Kasumi-1 (cell line): ENCODE measurements at places on chromosomes 7 and 10.

GRCh38 chr10:111113961-111114757, 37.3 kb downstream of the ADRA2A start:
- DNase-seq: peak; percentile 97

GRCh38 chr7:144720710-144721109, 115.1 kb downstream of the TPK1 start:
- no peak for DNase-seq

- no peak for DNase-seq
These were observed 5.8 kb upstream of the PRTFDC1 start for GRCh38 chr10:24958091-24958720.

DNA sequence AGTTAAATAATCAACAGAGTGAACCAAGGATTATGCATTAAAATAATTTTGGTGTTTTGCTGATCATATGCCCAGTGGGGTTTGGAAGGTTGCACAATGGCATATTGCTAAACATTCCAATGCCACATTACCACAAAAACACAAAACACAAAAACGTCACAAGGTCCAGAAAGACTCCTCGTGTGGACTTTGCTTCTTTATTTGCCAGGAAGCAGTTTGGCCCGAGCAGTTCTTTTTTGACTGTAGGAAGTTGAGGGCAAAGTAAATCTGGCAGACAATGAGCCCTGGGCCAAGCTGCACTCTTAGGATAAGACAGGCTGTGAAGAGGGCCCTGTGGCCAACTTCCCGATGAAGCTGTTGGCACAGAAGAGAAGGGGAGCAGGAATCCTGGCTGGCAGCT, 39.2 kb upstream of the SLC35B4 start:
- no peak for DNase-seq

GRCh38 chr10:105210546-105210945, 569.5 kb downstream of the SORCS3 start:
- DNase-seq: no peak

DNA sequence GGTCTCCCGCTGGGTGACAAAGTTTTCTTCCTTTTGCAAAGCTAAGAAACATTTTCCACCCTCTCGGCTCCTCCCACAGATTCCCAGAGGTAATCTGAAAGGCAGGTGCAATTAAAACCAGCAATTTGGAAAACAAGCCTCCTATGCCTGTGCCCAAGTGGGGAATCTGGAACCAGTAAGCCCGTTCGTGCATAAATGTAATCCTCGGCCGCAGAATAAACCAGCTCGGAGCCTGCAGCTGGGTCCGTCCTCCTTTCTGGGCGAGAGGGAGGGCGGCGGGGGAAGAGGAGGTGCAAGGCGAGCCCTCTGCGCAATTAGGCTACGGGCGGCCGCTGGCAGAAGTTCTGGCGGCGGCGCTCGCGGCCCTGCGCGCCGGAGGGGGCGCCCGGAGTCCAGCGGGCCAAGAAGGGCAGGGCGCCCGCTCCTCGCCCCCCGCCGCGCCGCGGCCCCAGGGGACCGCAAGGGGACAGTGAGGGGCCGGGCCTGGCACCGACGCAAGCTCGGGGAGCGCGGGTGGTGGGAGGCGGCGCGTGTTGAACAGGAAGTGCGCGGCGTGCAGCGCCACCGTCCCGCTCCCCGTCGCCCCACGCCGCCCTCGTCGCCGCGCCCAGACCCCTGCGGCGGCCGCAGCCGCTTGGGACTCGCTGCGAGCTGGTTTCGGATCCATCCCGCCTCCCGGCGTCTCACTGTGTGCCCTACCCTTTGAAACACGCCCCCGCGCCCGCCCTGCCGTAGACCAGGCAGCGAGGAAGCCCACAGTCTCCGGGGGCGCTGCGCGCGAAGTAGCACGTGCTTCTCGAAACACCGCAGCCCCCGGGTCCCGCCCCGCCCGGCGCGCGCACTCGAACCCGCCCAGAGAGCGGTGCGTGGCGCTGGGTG, at the start of gene PRKAG2:
TSS of gene PRKAG2 (minus strand) at position 217 of the 879 bp plus-strand sequence. CDS start 495 bp downstream, outside the sequence.
- peak; percentile 42 for DNase-seq

- DNase-seq: no peak
These were observed 15.6 kb upstream of the AQP1 start for GRCh38 chr7:30896036-30896435.

- peak; percentile 75 for DNase-seq
These were observed 46.8 kb upstream of the SLC29A3 start for GRCh38 chr10:71272056-71272771.

GRCh38 chr7:107233981-107234380, 65.2 kb downstream of the HBP1 start:
- DNase-seq: no peak

- DNase-seq: peak; percentile 47
These were observed 96.6 kb downstream of the MKLN1 start for GRCh38 chr7:131424219-131424822.

- no peak for DNase-seq
These were observed 1.7 kb upstream of the AKR1D1 start for GRCh38 chr7:138074540-138074939.

- DNase-seq: peak; percentile 72
These were observed 189.2 kb upstream of the PODXL start for GRCh38 chr7:131745390-131746248.

DNA sequence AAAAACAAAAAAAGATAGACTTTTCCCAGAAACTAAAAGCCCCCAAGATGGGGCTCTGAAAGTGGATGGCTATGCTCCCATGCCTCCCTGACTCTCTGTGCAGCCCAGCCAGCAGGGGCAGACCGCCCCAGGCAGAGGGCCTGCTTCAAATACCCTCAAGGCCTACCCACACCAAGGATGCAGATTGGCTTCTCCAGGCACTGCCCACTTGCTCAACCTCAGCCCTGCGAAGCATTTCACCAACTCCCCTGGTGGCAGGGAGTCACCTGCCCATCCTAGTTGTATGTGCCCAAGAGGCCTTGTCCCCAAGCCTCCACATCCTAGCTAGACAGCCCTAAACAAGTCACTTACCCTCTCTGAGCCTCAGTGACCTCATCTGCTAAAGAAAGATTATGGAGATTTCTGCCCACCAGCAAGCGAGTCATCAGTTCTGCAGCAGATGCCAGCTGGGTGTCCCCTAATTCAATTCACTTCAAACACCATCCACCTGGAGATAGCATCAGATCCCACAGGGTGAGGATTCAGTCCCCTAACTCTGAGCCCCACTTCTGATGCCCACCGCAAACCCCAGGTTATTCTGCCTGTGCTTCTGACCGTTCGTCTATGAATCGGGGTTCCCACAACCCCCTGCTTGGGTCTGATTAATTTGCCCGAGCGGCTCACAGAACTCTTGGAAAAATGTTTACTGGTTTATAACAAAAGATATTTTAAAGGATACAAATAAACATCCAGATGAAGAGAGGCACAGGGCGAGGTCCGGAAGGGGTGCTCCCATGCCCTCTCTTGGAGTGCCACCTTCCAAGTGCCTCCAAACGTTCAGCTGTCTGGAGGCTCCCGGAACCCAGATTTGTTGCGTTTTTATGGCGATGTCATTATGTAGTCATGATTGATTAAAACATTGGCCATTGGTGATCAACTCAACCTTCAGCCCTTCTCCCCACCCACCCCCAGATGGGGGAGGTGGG, 18.6 kb upstream of the ZMIZ1 start:
- no peak for DNase-seq

DNA sequence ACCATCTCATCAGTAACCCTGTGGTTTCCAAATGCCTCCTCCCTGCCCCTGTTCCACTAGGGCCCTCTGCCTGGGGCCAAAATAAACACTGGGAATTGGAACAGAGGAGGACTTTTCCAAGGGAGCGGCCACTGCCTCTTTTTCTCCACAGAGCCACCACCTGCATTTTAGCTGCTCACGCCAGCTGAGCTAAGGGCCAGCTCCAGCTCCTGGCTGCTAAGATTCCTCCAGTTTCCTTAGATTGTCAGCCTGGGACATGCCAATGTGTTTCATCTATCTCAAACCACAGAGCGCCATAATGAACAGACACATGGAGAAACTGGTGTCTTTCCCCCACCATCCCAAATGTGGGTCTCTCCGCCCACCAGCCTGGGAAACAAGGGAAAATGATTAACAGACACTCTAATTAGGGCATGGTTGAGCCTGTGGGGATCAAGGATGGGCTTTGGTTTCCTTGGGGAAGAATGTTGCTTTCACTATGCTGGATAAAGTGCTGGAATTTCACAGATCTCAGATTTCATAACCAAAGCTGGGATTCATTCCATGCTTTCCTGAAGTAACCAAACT, 52.2 kb downstream of the ASB13 start:
- no peak for DNase-seq

GRCh38 chr10:12181065-12181775, 14.5 kb downstream of the NUDT5 start:
- peak; percentile 100 for DNase-seq

DNA sequence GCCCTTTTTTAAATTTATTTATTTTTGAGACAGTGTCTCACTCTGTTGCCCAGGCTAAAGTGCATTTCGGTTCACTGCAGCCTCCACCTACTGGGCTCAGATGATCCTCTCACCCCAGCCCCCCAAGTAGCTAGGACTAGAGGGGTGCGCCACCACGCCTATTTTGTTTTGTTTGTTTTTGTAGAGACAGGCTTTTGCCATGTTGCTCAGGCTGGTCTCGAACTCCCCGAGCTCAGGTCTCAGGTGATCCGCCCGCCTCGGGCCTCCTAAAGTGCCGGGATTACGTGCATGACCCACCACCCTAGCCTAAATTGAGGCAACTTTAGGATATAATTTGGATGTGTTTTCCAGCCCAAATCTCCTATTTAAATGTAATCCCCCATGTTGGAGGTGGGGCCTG, 805 bp downstream of the ZNF736 start:
- DNase-seq: no peak

DNA sequence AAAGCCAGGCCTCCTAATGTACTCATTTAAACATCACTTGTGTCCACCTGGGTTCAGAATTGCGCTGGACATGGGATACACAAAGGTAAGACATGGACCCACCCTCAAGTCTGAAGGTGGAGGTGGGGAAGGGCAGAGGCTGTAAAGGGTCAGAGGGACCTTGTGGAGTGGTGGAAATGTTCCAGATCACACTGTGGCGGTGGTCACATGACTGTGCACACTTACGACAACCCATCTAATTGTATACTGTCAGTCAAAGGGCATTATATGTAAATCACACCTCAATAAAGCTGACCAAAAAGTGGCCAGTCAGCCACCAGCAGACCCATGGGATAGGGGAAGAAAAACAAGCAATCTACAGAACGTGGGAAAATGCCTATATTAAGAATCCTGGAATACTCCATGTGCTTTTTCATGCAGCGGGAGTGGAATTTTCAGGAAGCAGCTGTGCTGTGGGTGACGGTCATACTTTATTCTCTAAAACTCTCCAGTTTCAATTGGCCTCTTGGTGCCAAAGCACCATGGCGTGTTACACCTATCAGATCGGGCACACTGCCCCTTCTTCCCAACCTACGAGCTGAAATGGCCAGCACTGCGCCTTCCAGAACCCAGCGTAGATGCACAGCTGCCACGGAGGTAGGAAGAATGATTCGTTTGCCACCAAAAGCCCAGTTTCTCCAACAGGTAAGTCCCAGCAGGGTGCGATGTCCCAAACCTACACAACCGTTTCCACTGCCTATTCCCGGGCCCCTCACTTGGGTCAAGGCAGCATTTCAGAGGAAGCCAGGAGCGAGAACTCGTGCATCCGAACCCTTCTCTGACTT, 69.8 kb downstream of the PRKAG2 start:
- DNase-seq: no peak
